ENCODE measurements at places on chromosomes 3 and 15.

DNA sequence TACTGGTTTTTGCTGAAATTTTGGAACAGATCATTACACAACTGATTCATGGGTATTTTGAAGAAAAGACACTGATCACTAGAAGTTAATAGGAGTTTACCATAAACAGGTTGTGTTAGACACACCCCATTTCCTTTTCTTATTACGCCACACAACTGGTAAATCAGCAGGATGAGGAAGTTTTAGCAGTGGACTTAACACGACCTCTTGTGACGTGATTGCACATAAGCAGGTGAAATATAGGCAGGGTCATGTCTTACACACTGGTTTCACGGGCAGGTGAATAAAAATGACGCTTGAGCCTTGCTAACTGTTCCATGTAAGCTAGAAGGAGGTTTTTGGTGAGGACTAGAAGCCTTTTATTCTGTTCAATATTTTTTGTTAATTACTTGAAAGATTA lies 27.1 kb upstream of the TPRG1 start:
- no peak for DNase-seq

GRCh38 chr3:128427872-128428822 lies 38.5 kb downstream of the DNAJB8 start:
- no peak for DNase-seq

GRCh38 chr3:976006-976405 lies 116.8 kb upstream of the CNTN6 start:
- DNase-seq, result no peak

DNA sequence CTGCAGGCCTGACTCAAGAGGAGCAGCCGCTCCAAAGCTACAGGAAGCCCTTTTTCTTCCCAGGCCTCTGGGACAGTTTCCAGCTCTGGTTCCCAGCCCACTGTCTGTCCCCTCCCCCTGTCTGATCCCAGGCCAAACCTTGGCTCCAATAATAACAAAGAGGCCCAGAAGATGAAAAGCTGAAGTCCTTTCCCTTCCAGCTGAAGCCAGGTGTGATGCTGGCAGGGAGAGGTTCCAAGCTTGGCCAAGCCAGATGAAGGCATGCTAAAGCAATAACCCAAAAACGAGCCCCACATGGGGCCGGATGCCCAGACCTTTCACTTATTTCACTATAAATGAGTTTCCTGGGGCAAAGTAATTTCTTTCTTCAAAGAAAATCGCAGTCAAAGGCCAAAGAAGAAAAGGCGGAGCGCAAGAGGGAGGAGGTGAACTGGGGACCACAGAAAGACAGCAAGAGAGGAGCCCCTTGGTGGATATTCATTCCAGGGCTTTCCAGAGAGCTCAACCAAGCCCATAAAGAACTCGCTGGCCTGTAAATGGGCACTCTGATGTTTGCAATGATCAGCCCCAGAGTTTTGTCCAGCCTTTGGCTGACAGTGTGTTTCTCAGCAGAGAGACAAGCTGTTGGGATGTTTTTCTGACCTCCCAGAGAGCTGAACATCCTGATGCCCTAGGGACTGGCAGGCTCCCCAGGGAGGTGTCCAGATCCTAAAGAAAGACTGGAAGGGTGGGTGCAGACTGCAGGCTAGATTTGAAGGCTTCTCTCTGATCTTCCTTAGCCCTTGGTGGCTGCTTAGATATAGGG lies 157.6 kb downstream of the UACA start:
- no peak for DNase-seq

GRCh38 chr3:25508901-25509300 lies 80.8 kb downstream of the RARB start:
- DNase-seq, result no peak

- DNase-seq, result no peak
Measured at GRCh38 chr3:43624619-43625305, 3.0 kb upstream of the ANO10 start.

DNA sequence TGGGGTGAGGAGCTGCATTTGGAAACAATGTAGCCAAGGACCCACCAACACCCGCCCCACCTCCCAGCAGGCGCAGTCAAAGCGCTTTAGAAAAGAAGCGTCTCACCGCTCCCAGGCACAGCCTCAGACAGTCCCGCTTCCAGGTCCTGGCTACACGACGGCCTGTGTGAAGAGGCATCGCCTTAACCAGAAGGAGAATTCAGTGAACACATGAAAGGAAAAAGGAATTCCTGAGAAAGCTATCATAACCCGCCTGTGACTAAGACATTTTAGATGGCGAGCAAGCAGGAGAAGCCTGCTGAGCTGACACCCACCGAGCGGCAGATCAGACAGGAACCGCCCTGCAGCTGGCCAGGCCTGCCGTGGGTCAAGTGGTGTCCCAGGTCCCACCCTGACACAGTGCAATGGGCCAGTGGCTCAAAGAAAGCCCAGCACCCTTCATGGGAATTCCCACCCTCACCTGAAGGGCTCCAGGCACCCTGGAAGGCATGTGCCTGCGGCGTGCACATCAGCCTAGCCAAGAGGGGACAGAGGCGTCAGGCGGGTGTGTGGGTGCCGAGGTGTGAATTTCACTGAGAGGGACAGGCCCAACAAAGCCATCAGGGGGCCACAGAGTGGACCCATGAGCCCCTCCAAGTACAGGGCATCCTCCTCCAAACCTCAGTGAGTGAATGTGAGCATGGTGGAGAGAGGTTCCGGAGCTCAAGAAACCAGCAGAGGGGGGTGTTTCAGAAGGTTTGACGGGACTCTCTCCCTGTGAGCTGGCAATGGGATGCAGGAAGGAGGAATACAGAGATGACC lies 144.8 kb downstream of the NSMCE3 start:
- no peak for DNase-seq

DNA sequence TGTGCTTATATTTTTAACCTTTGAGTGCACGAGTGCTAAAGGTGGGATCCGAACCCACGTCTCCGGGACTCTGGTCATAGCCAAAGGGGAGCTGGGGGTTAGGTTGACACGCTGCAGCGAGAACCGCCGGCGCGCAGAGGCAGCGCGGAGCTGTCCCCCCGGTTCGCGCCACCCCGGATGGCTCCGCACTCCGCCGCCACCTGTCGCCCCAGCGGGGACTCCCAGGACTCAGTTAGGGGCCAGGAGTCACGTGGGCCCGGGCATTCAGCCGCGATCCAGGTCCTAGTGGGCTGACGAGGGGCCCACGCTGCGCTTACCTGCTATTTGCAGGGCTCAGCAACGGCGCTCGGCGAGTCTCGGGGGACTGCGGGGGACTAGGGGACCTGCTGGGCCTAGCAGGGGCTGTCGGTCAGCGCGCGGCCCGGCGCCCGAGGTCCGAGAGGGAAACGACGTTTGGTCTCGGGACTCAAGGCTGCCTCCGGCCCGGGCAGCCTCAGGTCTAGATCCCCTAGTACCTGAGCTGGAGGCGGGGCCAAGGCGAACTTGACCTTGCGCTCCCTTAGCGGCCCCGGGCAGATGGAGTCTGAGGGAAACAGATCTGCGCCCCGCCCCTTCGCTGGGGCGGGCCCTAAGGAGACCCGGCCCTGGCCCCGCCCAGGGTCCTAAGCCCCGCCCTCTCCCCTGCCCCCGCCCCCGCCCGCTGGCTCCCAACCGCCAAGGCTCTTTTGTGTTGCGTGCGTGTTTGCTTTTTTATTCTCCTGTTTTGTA lies at the start of gene NMNAT3:
NMNAT3 (minus strand) TSS at position 585 of the 768 bp plus-strand sequence. CDS start 50,248 bp downstream, outside the sequence.
- DNase-seq, result peak; percentile 57

- DNase-seq, result no peak
Measured at GRCh38 chr15:96234109-96234892, 96.2 kb upstream of the NR2F2 start.

GRCh38 chr15:69593488-69593887 lies 140.9 kb downstream of the RPLP1 start:
- no peak for DNase-seq

DNA sequence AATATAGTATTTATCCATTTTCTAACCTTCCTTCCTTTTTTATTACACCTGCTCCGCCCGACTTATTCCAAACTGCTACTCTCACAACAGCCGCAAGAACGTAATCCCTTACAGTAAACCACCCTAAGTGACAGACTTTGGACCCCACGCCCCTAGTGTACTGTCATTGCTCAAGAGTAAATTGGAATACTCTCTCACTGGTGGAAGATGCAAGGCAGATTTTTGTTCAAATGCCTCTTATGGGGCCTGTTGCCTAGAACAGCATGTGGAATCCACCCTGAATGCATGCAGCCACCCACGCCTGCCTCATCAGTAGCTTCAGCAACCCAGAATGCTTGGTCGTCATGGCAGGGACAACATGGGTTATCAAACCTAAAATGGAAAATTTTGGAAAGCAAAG lies 226.2 kb upstream of the ST8SIA2 start:
- DNase-seq, result no peak

GRCh38 chr3:54573858-54574257 lies 354.0 kb downstream of the LRTM1 start:
- no peak for DNase-seq

GRCh38 chr3:56975567-56975966 lies 84.9 kb upstream of the SPATA12 start:
- no peak for DNase-seq

DNA sequence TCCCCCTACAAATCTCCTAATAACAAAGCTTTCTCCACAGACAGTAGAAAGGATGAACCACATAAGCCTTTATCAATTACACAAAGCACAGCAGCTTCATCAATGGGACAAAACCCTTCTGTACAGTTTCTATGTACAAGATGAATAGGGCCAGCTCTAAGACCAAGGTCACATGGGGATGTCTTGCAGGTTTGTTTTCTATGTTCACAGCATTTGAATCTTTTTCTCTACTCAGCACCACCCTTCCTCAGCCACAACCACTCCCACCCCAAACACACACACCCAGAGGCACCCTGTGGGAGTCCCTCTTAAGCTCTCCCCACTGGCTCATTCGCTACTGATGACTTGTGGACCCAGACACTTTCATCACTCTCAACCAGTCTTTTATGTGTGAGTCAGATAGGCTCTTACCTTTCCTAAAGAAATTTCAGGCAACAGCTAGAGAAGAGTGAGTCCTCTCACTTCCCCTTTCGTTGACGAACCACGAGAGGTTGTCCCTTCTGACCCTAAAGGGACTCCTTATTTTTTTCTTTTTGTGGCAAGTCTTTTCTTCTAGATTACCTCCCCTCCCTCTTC lies 57.9 kb downstream of the ARHGAP31 start:
- DNase-seq, result no peak

GRCh38 chr15:28903555-28903954 lies 17.8 kb downstream of the APBA2 start:
- no peak for DNase-seq
